ENCODE measurements at places on chromosomes 2 and 18.

DNA sequence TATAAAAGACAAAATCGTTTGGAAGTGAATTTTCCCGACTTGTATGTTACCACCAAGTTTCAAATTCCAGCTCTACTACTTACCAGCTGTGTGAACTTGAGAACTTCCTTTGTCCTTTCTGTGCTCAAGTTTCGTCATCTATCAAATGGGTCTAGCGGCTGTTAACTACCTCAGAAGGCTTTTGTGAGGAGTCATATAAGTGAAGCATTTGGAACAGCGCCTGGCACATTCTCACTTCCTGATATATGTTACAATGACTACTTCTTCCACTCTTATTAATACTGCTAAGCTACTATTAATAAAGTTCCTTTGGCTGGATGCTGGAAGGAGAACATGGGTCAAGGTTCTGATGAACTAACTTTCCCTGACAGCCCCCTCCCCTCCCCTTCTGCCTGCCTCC lies 104.5 kb downstream of the MEIS1 start:
- DNase-seq, result no peak
- H3K36me3 ChIP-seq, result no peaks in the 10 kb centered on the region
- H3K27ac ChIP-seq, result no peak overlapping the region
- H3K4me3 ChIP-seq, result no peak overlapping the region
- H3K27me3 ChIP-seq, result peaks cover 3% of the 10 kb centered on the region
- peaks cover 70% of the 10 kb centered on the region for H3K4me1 ChIP-seq

GRCh38 chr2:85838181-85838580 lies 50.6 kb downstream of the ST3GAL5 start:
- no peaks in the 10 kb centered on the region for H3K4me1 ChIP-seq
- no peak overlapping the region for H3K27ac ChIP-seq
- peaks cover 22% of the 10 kb centered on the region for H3K36me3 ChIP-seq
- no peak for DNase-seq
- H3K27me3 ChIP-seq, result no peaks in the 10 kb centered on the region

GRCh38 chr2:46878886-46879285 lies 36.7 kb downstream of the MCFD2 start:
- H3K4me3 ChIP-seq, result no peak overlapping the region
- H3K4me1 ChIP-seq, result peaks cover 9% of the 10 kb centered on the region
- no peak overlapping the region for H3K27ac ChIP-seq

- H3K36me3 ChIP-seq, result no peaks in the 10 kb centered on the region
- DNase-seq, result no peak
- no peaks in the 10 kb centered on the region for H3K27me3 ChIP-seq
- no peak overlapping the region for H3K27ac ChIP-seq
- H3K4me1 ChIP-seq, result no peaks in the 10 kb centered on the region
These were observed 587.7 kb downstream of the CPS1 start for GRCh38 chr2:211144078-211144477.

DNA sequence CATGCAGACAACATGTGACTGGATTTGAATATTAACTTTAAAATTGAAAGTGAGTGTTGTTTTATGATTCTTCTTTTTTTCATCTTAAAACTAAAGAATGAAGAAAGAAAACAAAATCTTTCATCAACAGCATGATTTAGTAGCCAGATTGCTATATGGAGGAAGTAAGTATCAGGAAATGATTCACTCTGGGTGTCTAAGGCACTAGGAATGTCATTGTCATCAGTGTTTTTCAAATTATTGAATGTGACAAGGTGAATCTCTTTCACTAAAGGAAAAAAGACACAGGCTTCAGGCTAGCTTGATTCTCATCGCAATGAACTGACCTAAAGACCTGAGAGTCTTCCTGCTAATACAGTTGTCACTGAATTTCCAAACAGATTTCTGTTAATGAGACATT lies 430.1 kb downstream of the FBXO15 start:
- no peaks in the 10 kb centered on the region for H3K27me3 ChIP-seq
- H3K4me3 ChIP-seq, result no peak overlapping the region
- no peaks in the 10 kb centered on the region for H3K4me1 ChIP-seq
- H3K27ac ChIP-seq, result no peak overlapping the region
- DNase-seq, result no peak
- no peaks in the 10 kb centered on the region for H3K36me3 ChIP-seq
